Activated CD4-positive, alpha-beta T cell treated with anti-CD3 and anti-CD28 coated beads for 24 hours (primary cell): ENCODE measurements at places on chromosomes 2 and 18.

- no peak for DNase-seq
These were observed 181.5 kb upstream of the ZFP36L2 start for GRCh38 chr2:43407935-43408334.

DNA sequence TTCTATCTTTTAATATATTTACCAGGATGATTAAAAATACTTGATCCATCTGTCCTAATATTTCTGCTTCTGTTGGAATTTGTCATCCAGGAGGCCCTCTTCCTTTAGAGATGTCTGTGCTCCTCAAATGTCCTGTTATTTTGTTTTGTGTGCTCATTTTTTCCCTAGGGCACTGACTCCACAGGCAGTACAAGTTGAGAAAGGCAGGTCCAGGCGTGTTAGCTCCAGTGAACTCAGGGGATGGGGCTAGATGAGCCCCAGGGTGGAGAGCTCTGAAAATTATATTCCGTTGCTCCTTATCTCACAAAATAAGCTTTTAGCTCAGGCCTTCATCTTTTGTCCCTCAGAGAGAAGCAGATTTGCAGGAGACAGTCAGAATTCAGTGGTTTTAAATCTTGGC, 105.7 kb downstream of the SLC4A3 start:
- no peak for DNase-seq

GRCh38 chr2:15311926-15312325, 249.2 kb downstream of the NBAS start:
- no peak for DNase-seq

DNA sequence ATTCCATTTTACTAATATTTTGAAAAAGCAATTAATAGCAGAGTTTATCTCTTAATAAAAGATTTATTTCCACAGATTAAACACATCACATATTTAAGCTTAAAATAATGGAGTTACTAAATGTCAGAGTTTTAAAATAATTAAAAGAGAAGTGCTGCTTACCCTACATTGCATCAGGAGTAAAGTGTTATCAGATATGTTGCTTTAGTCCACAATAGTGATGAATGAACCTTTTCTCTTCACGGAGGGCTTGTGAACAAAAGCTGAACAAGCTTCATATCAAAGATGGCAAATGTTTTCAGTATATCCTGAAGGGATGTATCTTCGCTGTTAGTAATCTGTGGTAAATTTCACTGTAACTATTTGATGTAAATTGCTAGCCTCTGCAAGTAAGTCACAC, 69.4 kb upstream of the TTC27 start:
- no peak for DNase-seq

DNA sequence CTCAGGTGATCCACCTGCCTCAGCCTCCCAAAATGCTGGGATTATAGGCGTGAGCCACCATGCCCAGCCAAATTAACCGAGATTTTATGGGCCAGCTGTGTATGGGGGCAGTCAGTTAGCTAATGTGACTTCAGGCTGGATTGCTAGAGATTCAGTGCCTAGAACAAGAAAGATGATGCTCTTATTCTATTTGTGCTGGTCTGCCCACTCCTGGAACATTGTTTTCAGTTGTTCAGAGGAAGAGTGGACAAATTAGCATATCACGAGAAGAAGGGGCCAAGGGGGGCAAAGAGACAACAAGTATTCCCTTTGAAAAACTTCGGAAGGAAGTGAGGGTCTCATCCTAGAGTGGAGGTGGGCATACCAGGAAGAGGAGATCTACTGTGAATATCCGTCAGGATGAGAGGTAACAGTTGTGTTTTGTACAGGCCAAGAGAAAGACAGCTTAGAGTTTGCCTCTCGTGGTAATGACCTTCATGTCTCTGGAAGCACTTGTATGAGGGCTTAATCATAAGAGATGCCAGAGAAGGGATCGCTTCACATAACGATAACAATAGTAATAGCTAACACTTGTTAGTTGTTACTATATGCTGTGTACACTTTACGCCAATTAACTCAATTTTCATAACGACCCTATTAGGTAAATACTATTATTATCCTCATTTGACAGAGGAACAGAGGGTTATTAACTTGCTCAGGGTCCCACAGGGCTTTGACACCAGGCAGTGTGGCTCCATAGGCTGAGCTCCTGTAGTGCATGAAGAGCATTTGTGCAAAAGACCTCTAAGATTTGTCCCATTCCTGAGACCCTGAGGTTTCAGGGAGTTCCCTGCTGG, 138.3 kb downstream of the DDX1 start:
- DNase-seq, result no peak

DNA sequence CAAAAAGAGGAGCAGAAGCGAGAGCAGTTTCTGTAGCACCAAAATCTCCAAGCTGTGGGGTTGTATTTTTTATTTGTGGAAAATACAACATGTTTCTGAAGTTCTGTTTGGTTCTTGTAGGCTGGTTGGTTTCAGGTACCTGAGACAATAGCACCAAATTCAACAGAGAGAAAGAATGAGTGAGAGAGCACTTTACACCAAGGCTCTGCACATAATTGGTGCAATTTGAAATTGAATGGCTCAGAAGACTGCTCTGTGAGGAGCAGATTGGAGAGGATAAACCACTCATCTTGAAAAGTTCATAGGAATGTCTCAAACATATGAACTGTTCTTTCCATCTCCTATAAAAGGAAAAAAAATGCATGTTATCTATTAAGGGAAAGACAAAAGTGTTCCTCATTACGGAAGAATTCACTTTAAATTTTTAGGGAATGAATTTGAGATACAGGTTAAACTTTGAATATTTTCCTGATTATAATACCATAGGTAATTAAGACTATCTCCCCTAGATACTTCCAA, 175.1 kb downstream of the ATAD2B start:
- DNase-seq, result no peak

DNA sequence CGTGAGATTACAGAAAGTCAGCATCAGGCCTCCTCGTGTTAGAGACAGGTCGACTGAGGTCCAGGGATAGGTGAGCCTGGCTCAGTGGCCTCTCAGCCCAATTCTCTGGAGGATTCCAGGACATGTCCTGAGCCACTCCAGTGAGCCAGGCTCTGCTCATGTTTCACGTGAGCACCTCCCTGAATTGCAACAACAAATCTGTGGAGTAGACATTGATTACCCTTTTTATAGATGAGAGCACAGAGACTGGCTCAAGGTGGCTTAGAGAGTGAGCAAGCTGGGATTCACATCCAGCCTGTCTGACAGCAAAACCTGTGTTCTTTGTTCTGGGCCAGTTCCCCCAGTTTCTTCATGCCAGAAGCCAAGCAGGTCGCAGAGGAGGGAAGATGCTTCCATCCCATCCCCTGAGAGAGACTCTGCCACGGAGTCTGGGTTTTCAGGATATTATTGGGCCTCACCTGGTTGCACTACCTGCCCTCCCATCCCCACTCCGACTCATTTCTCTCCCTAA, 46.4 kb downstream of the HS1BP3 start:
- no peak for DNase-seq

DNA sequence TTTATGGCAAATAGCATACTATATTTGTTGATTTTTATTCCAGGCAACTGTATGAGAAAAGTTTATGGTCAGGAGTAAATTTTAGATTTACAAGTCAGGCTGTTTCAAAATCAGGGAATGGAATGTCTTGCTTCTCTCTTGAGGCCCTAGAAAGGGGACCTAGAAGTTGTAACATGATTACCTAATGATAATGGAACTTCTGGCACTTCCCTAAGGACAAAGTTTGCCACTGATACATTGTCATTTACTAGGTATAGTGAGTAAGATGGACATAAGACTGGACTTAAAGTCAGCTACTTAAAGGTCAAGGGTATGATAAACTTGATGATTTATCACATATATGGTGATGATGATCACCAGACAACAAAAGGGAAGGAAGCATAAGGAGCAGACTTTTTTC, 103.3 kb upstream of the VRK2 start:
- no peak for DNase-seq

GRCh38 chr18:78169174-78169864, 810.3 kb upstream of the SALL3 start:
- no peak for DNase-seq

DNA sequence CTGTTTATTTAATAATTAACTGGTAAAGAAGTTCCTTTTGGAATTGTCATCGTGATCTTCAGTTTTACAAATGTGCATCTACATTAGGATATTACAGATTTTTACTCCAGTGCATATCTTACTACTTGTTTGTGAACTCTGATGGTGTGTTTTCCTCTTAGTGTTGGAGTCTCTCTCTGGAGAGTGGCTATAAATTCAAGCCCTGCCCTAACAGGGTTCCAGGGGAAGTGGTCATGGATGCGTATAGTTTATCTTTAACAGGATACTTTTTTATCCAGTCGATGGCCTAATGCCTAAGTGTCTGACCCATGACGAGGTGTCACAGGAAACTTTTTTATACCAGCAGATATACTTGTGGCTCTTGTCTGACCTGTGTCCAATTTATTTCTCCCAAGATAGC, 75.4 kb downstream of the CHN1 start:
- no peak for DNase-seq

DNA sequence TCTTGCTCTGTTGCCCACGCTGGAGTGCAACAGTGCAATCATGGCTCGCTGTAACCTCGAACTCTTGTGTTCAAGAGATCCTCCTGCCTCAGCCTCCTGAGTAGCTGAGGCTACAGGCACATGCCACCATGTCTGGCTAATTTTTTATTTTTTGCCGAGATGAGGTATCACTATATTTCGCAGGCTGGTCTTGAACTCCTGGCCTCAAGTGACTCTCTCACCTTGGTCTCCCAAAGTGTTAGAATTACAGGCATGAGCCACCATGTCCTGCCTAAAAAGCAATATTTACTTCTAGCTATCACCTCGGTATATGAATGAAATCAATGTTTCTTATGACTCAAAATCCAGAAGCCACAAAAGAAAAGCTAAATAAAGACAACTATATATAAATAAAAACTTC, 2.2 kb downstream of the BUB1 start:
- no peak for DNase-seq

GRCh38 chr2:72793798-72794440, 31.9 kb downstream of the EXOC6B start:
- no peak for DNase-seq

DNA sequence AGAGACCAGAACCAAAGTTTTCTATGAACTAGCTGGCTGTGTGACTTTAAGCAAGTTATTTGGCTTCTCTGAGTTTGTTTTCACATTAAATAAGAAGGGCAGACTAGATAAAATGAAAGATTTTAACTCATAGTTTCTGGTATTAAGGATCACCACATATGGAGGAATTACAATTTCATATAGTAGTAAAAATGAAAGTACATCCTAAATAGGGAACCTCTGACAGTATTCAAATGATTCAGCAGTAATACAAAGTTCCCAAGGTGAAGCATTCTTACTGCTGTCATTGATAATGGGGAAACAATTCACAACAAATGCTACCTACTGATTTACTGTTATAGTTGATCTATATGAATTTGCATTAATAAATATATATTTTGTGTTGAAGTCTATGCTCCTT, 170.3 kb upstream of the VRK2 start:
- no peak for DNase-seq

- DNase-seq, result no peak
These were observed 47.6 kb downstream of the PDE1A start for GRCh38 chr2:182379241-182379640.

DNA sequence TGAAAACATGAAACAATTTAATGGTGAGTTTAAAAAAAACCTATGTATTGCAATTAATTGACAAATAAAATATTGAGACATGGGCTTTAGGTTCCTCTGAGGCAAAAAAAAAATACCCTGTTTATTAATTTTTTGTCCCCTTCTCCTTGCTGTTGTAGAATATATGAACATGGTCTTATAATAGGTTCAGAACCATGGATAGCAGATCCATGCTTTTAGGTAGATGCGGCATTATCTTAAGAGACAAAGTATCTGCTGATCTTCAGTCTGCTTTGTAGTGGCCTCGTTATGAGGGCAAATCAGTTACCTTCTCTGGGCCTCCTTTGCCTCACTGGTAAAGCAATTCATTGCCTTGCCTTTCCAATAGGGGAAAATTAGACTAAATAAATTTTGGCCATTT, 850.7 kb downstream of the NRXN1 start:
- DNase-seq, result no peak

- no peak for DNase-seq
These were observed 23.3 kb downstream of the SPDYA start for GRCh38 chr2:28833740-28834470.

- DNase-seq, result no peak
These were observed at the start of gene LYPD6 for GRCh38 chr2:149330127-149331022. LYPD6 (plus strand) TSS chr2:149330587; CDS start chr2:149437709, 107,122 bp downstream.

DNA sequence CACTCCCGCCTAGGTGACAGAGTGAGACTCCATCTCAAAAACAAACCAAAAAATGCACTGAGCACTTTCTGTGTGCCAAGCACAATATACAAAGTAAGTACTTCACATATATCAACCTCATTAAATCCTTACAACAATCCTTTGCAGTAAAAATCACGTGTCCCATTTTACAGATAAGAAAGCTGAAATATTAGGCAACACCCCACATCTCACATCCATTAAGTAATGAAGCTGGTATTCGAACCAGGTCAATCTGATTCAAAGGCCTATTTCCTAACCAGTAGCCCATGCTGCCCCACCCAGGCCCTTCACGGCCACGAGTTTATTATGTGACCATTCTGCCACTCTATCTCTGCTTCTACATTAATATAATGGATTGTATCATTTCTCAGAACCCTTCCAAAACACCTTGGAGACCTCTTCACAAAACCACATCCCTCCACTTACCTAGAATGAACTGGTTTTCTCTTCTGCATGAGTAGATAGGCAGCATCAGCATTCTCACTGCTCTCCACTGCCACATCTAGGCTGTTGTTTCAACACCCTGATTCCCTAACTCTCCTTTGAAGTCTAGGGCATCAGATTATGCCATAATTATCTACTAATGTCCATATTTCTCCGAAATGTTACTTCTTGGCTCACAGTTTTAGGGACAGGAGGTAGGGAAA, 3.1 kb upstream of the EXOC6B start:
- DNase-seq, result no peak

GRCh38 chr2:202541137-202541536, 93.6 kb upstream of the FAM117B start:
- no peak for DNase-seq

GRCh38 chr2:66496670-66497420, 61.9 kb downstream of the MEIS1 start:
- DNase-seq, result no peak

DNA sequence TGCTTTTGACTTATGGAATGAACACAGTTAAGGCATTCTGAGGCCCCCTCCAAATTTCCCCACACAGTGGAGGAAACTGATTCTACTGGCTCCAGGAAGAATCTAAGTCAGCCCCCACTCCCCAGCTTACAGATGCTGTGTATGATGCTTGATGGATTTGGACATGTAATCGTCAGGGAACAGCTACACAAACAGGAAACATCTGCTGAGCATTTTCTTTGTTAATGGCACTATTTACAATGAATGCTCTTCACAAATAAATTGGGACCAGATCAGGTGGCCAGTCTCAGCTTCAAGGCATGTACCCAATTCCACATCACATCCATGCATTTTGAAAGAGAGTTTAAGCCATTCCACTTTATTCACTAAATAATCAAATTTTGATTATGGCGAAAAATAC, 562.3 kb downstream of the SOX11 start:
- no peak for DNase-seq

DNA sequence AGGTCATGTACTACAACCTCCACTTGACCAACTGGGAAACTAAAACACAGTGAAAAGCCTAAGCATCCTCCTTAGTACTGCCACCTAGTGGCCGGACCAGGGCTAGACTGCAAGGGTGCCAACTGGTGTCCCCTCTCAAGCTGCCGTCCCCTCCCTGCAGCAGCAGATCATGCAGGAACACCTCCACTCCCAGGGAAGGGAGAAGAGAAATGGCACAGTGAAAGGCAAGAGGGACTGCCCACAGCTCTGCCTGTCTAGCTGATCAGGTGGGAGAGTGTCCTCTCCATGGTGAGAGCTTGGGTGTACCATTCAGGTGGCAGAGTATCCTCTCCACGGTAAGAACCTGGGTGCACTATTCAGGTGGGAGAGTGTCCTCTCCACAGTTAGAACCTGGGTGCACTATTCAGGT, 78.1 kb downstream of the AAK1 start:
- DNase-seq, result peak; percentile 60
